ENCODE measurements at places on chromosomes 7 and 10.

DNA sequence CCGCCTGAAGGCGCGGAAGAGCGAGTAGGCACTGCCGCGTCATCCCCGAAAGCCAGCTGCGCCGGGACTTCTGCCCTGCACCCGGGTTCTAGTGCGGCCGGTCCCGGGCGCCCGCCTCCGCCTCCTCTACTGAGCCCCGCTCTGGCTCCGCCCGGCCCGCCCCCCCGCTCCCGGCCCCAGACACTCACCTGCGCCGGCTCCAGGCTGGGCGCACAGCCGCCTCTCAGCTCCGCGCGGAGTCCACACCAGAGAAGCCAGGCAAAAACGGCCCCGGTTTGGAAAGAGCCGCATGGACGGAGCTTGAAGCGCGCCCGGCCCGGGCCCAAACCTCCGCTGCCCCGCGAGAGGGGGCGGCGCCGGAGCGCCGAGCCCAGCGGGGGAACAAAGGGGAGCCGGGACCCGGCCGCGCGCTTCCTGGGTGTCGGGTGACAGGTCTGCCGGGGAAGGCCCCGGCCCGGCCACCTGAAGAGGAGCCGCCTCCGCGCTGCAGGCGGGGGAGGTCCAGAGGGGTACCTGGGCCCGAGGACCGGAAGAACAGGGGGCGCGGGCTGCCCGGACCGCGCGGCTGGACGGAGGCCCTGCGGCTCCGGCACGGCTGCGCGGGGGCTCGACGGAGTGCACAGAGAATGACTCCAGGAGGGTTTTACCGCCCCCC, 168.2 kb downstream of the NRF1 start:
- DNase-seq = peak; percentile 84

- DNase-seq = no peak
Measured at GRCh38 chr10:24374134-24374915, 165.4 kb downstream of the KIAA1217 start.

- no peak for DNase-seq
Measured at GRCh38 chr10:86152911-86153310, 213.7 kb downstream of the GRID1 start.

DNA sequence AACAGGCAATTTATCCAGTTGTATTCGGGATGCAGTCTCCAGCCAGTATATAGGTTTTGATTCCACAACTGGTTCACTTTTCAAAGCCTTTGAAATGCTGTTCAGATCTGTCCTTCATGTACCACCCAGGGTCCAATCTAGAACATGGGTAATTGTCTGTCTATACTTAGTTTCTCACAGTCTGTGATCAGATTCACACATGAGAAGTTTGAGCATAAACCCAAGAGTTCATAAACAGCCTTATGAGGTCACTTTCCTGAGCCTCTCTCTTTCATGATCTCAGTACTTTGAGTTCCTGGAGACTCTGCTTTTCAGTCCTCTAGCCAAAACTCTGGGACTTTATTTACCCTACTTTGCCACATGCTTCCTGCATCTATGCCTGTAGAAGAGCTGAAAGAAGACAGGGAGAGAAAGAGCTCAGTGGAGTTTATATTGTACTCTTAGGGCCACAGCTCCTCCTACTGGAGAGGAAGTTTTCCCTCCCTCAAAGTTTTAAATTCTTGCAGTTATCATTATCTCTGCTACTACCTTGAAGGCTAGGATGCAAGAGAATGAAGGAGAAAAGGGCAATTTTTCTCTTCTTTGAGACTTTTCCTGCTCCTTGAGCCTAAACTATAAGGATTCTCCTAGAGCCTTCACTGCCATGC, 172.0 kb downstream of the ZEB1 start:
- no peak for DNase-seq

GRCh38 chr7:17297243-17297642, 1.2 kb upstream of the AHR start:
- DNase-seq = no peak

DNA sequence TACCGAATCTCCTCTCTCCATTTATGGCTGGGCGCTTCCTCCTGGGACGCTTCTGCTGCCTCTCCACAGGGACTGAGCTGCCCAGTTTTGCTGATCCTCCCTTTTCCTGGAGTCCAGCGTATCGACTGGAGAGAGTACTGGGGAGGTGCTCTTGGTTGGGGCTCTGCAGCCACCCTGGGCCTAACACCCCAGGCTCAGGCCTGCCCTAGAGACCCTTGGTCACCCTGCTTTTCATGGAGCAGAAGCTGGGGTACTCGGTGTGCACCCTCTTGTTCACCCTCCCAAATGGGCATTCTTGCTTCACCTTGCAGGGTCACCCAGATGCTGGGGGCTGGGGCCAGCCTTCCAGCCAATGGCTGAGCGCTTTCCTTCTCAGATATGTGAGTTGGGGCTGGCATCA, 88.8 kb upstream of the RET start:
- DNase-seq = peak; percentile 75

GRCh38 chr7:40758590-40758989, 623.8 kb downstream of the SUGCT start:
- DNase-seq = no peak

DNA sequence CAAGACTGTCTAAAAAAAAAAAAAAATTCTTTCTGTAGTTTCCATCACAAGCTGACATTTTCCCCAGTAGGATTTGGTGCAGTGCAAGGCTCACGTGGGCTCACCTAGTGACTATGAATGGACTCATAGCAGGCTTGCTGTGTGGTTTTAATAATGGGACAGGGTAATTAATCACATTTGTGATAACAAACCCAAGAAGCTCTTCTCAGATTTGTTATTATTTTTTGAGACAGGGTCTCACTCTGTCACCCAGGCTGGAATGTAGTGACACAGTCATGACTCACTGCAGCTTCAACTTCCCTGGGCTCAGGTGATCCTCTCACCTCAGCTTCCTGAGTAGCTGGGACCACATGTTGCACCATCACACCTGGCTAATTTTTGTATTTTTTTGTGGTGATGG, 40.0 kb downstream of the NACAD start:
- DNase-seq = no peak

DNA sequence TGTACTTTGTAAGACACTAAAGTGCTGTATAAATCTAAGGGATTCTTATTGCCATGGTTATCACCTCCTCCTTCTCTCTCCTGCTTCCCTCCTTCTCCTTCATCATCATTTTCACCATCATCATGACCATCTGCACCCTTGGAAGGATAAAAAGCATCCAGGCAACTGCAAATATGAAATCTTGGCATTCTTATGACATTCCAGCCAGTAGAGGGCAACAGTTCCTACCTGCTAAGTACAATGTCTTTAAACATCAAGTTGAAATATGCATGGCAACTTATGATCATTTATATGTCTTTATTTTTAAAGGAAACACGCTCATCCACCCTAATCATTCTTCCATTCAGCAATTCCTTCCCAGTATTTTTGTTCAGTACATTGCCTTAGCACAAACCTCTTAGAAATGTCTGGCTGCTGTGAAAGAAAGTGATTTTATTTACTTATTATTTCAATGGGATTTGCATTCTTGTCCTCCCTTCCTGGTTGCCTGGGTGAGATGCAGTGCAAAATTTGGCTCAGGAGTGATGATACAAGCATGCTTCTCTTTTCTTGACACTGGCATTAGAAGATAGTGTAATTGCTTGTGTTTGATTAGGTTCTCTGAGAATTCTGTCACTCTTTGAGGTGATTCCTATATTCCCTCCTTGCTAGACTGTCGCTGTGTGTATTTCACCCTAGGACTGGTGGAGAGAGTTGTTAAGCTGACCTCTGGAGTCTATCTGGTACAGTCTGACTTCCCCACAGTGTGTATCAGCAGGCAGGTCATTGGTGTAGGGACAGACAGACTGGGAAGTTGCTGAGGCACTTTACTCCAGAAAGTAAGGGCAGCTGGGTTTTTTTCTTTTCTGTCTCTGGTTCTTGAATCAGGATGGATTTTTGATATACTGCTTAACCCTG, 188.5 kb upstream of the BMPER start:
- DNase-seq = no peak

- DNase-seq = no peak
Measured at GRCh38 chr10:125407000-125407502, 246.7 kb upstream of the CTBP2 start.

DNA sequence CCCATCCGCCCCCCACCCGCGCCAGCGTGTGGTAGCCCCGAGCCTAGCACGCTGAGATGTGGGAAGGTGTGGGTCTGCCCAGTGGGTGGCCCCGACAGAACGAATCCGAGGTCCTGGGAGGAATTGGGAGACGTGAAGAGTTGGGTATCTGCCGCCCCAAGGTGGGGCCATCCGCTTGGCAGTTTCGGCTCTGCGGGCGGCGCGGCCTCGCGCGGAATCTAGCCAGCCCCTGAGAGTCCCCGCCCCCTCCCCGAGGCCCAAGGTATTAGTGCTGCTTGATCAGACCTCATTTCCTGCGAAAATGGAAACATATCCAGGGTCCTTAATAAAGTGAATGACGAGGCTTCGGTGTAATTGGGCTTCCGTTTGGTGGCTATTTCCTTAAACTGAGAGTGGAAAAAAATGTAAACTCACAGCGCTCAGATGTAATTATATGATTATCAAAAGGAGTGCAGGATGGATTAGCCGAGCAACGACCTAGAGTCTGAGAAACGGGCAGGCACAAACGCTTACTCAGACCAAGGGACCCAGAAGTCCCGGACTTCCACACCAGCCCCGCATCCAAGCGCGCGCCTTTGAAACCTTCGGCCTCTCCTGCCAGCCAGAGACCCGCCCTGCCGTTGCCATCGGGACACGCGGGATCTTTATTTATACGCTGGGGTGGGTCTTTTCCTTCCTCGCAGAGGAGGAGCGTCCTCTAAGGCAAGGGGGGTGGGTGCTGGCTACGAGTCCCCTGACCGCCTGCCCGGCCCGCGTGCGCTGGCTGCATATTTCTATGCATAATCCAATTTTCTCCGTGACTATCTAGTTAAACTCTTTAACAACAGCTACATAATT, 12.8 kb downstream of the LBX1 start:
- DNase-seq = no peak

- DNase-seq = no peak
Measured at GRCh38 chr10:73953665-73954064, 42.7 kb downstream of the PLAU start.

DNA sequence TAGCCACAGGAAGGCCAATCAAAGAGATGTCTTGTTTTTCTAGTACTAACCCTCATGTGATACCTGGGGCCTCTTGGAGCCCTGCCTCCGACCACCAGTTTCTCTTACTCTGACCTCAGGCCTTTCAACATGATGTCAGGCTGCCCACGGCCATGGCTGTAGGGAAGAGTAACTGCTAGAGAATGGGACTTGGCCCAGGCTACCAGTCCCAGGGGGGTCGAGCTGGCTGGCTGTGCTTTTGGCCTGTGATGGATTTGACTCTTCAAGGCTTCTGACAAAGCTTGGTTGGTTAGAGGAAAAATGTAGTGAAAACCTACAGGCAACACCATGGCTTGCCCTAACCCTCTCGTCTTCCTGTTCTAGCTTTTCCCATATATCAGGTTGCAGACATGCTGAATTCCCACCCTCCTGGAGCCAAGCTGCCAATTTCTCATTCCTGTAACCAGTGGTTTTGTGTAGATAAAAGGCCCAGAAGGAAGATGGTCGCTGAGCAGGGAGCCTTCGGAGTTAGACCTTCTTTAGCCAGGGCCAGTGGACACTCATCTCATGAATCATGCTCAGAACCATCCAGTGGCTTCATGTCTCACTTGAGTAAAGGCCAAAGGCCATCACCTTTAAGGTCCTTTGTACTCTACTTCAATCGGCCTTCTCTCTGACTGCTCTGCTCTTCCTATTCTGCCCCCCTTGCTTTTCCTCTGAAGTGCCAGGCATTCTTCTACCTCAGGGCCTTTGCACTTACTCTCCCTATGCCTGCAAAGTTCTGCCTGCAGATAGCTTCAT, 19.7 kb downstream of the SUFU start:
- DNase-seq = no peak

DNA sequence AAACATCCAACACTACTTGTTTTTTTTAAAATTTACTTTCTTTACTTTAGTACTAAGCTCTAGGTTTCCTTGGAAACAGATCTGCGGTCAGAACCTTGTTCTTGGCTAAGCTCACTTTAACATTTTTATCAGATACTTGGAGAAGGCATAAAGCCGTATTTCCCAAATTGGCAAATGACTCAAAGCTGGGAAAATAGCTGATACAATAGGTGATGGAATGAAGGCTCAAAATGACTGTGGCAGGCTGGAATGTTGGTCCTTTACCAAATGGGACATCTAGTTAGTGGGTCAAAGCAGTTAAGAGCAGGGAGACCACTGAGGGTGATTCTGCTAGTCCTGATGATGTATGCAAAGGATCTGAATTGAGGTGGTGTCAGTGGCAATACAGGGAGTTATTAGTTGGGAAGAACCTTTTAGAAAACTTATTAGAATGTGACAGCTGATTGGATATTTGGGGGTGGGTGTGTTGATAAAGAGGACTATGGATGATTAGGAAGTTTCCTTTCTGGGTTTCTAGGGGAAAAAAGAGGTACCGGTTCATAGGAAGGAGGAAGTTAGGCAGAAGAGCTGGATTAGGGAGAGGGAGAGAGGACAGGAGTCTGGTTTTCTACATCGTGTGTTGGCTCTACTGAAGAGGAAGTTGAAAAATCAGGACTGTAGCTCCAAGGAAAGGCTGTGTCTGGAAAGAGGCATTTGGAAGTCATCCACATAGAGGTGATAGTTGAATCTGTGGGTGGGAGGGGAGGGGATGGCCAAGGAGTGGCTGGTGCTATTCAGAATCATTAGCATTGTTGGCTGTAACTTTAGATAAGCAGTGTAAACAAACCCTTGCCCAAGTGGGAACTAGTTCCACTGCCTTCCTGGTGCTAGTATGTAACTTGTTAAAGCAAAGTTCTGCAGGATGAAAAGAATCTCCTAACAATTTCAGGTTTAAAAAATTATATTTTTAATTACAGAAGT, 13.1 kb downstream of the PLCE1 start:
- DNase-seq = no peak

- no peak for DNase-seq
Measured at GRCh38 chr10:34407324-34407805, 407.7 kb downstream of the PARD3 start.

GRCh38 chr7:137878333-137878961, 31.7 kb upstream of the DGKI start:
- DNase-seq = peak; percentile 92

- no peak for DNase-seq
Measured at GRCh38 chr7:151735851-151736402, 141.0 kb downstream of the PRKAG2 start.

DNA sequence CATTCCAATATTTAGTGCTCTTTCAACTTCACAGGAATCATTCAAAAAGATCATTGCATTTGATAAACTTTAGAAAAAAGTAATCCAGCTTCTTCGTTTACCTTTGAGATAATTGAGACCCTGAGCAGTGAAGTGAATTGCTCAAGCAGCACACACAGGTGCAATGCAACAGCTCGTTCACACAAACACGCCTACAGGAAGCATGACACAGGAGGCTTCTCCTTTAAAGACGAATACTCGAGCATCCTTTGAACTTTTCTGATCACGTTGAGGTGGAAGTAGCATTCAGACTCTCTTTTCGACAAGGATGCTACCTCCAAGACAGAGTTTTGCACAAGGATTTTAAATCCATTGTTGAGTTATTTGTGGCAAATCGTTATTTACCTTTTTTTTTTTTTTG, 18.0 kb upstream of the RSU1 start:
- DNase-seq = no peak

- no peak for DNase-seq
Measured at GRCh38 chr7:149307775-149308501, 45.9 kb downstream of the ZNF783 start.

Data from lower leg skin (tissue), 4 donors.